ENCODE measurements at places on chromosomes 13 and 19.

DNA sequence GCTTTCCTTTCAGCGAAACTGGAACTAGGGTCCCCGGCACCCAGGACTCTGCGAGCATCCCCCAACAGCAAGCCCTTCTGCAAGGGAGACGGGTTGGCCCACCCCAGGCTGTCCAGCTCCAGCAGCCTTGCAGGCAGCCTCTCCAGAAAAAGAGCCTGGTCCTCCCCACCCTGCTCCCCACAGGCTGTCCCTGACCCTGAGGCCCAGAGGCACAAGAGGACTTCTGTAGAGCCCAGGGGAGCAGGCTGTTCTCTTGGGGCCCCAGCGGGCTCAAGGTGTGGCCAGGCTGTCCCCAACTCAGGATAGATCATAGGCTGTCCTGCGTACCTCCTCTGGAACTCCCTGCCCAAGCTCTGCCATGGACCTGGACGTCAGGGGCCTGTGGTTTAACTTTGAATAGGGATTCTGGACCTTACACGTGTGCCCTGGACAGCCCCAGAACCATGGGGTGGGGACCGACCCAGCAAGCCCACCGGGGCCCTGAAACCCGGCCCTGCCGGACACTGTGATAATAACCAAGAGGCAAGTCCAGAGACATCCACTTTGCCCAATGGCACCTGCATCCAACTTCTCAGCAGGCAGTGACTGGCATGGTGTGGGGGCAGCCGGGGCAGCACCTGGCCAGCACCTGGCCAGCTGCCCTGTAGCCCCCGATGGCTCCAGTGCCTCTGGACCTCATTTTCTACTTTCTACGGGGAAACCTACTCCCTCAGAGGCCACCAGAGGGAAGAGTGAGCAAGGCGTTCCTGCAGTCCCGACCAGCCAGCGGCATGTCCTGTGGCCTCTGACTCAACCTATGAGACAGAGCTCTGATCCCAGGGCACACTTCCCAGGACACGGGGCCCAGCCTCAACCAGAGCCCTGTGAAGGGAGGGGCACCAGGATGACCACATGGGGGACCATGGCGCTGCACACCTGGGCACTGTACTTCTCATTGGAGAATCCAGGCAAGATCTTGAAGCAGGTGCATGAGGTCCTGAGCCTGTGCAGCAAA lies 50.9 kb upstream of the TPM4 start:
- no peak for DNase-seq

DNA sequence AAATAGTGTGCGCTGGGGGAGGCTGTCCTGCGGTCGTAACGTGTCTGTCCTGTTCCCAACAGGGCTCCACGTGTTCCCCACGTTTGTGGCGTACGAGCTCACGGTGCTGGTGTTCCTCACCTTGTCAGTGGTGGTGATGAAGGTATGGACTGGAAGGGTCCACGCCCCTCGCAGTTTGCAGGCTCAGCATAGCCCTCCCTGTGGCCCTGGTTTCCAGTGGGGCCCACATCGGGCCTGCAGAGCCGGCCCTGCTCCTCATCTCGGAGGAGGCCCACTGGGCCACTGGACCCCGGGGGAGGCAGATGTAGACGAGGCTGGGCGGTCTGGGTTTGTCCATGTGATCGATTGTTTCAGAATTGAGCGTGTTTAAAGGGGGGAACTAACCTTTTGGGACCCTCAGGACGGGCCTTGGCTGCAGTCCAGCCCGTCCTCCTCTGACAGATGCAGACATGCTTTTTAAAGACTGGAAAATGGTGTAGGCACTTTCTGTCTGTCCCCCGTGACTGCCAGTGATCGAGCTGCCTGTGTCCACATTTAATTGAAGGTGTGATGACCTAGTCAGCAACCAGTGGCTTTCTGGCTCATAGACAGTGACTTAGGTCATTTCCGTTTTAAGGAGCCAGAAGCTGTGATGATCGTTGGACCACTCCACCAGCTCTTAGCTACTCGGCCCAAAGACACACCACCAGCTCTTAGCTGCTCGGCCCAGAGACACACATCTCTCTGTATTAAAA lies 37.1 kb upstream of the TFDP1 start:
- DNase-seq: no peak

GRCh38 chr19:1363599-1363998 lies 20.1 kb upstream of the NDUFS7 start:
- no peak for DNase-seq

GRCh38 chr19:55015126-55015525 lies 22.9 kb downstream of the GP6 start:
- DNase-seq: no peak

DNA sequence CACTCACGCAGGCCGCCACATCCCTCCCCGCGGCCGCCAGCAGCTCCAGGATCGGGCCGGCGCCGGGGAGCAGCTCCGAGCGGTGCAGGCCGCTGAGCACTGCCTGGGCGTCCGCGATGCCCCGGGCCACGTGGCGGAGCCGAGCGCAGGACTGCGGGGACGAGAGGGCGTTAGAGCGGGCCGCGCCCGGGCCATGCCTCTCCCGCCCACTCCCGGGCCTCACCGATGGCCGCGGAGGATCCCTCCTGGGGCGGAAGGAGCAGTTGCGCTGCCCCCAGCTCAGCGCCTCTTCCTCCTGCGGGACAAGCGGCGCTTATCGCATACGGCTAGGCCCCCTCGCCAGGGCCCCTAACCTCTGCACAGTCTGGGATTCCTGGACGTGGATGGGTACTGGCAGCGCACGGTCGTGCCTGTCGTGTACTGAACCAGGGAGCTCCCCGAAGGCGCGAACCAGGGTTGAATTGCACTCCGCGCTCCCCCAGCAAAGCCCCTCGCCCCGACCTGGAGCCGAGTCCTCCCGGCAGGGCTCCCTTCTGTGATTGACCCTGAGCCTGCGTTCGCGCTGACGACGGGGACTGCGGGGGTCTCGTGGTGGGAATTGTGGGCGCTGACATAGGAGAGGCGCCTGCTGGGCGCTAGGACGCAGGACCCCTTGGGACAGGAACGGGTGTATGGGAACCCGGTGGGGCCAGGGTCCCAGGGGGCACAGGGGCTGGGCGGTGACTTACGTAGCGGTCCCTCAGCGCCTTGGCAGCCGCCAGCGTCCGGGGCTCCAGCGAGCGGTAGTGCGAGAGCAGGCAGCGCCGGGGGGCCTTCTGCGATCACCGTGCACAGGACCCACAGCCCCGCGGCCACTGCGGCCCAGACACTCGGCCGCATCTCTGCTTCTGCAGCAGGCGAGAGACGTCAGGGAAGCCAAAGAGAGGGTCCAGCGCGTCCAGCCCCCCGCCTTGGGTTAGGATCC lies 673 bp downstream of the IFNL4 start:
- no peak for DNase-seq

- no peak for DNase-seq
These were observed 80.9 kb upstream of the SHISA2 start for GRCh38 chr13:26132756-26133155.

- DNase-seq: no peak
These were observed 6.7 kb upstream of the F2RL3 start for GRCh38 chr19:16882146-16882545.

DNA sequence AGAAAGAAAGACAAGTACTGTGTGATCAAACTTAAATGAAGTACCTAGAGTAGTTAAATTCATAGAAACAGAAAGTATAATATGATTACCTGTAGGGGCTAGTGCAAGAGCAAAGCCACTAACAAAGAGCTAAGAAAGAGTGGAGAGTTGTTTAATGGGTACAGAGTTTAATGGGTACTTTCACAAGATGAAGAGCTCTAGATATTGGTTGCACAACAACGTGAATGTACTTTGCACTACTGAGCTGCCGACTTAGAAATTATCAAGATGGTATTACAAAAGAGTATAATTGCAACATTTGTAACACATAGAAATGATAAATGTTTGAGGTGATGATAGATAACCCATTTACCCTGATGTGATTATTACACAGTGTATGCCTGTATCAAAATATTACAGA lies 140.3 kb upstream of the GPC6 start:
- no peak for DNase-seq

GRCh38 chr13:109331898-109332297 lies 454.5 kb downstream of the IRS2 start:
- peak; percentile 59 for DNase-seq

DNA sequence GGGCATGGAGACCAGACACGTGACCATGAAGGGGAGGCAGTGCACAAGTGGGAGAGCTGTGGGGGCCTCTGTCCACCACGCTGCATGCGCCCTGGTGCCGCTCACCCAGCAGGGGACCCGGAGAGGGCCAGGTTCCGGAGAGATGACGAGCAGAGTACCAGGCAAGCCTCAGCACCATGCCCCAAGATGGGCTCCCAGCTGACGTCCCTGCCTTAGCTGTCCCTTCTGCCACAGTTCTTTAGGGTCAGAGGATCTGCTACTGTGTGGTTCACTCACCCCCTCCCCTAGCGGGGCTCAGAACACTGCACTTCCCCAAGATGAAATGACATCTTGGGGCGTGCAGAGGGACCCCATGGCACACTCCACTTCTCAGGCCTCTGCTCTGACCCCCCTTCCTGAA lies 9.6 kb upstream of the PRKD2 start:
- no peak for DNase-seq

GRCh38 chr13:20769091-20769490 lies 4.7 kb downstream of the EEF1AKMT1 start:
- no peak for DNase-seq

GRCh38 chr13:44058624-44059215 lies 179.0 kb downstream of the LACC1 start:
- no peak for DNase-seq

GRCh38 chr13:46486270-46486669 lies 66.7 kb upstream of the LRCH1 start:
- DNase-seq: no peak

DNA sequence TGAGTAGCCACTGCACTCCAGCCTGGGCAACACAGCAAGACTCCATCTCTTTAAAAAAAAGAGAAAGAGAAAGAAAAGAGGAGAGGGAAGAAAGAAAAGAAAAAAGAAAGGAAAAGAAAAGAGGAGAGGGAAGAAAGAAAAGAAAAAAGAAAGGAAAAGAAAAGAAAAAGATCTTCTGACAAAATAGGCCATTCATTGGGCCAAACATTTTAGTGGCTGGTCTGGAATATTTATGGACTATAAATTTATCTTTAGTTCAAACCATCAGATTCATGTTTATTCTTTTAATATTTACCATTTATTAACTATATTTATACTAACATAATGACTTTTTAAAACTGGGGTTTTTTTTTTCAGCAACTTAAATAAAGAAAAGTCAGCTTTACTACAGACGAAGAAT lies 85.6 kb upstream of the KLF5 start:
- DNase-seq: no peak

- DNase-seq: no peak
These were observed 46.6 kb downstream of the MBNL2 start for GRCh38 chr13:97268772-97269171.

DNA sequence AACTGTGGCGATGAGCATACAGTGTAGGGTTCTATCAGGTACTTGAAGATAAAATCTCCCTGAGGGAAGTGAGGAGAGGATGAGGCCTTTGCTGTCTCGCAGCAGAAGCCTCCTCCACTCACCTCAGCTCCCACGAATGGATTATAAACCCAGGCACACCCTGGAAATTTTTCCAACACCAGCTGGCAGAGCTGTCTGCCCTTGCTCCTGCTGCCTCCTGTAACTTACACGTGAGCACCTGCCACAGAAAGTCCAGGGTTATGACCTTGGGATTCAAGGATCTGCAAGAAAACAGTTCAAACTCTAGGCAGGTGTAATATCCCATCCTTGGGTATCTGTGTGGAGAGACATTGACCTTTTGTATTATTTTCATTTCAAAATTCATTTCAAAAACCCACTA lies 70.9 kb upstream of the MYO16 start:
- no peak for DNase-seq

DNA sequence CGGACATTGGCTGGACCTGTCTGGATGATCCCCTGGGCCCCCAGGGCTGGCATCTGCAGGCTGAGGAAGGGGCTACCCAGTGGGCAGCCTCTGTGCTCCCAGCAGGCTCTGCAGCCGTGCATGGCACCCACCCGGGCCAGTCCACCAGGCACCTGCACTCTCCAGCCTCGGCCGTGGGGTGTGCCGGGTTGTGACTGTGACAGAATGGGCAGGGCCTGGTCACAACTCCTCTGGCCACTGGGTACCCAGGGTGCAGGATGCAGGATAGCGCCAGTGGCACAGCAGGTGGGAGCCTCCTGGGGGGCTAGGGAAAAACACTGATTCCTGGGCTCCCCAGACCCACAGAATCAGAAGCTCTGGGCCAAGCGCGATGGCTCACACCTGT lies 10.0 kb downstream of the PEX11G start:
- no peak for DNase-seq
